ENCODE measurements at places on chromosomes 11 and 22. TPM values are rescaled to one million over a fixed set of nuclear protein-coding genes. Genes with fewer than 3 reads are reported as not detected.

Gene KCNJ4
- total RNA-seq, result not detected

Gene ZDHHC5
- total RNA-seq, result 43.6 TPM

Gene PRSS23
- total RNA-seq, result 44.0 TPM

Gene DGAT2
- total RNA-seq, result 1.4 TPM

Gene PARVG
- total RNA-seq, result 13.5 TPM

Gene KCNC1
- total RNA-seq, result not detected

Gene UPB1
- total RNA-seq, result 0.32 TPM

Gene DERL3
- total RNA-seq, result not detected

Gene KRTAP5-11
- not detected for total RNA-seq

Gene CST6
- total RNA-seq, result not detected

Gene TAGLN
- 15,481 TPM for total RNA-seq

Gene SUSD2
- 3.3 TPM for total RNA-seq

Gene OR5T1
- total RNA-seq, result not detected

Gene VPREB1
- total RNA-seq, result not detected

Gene NRGN
- 1.6 TPM for total RNA-seq

Gene BIK
- total RNA-seq, result not detected

Gene TRIM49C
- total RNA-seq, result not detected

Gene DGCR6
- total RNA-seq, result 2.5 TPM

Gene BTG4
- total RNA-seq, result not detected

Gene C11orf65
- not detected for total RNA-seq
